CD4-positive, CD25-positive, alpha-beta regulatory T cell (primary cell): ENCODE measurements at places on chromosomes 6 and 20.

GRCh38 chr20:63546256-63546955, 1.1 kb downstream of the SRMS start:
- no peaks in the 10 kb centered on the region for H3K4me1 ChIP-seq
- H3K36me3 ChIP-seq, result no peaks in the 10 kb centered on the region
- DNase-seq, result no peak
- H3K27ac ChIP-seq, result no peak overlapping the region
- no peak overlapping the region for H3K4me3 ChIP-seq

DNA sequence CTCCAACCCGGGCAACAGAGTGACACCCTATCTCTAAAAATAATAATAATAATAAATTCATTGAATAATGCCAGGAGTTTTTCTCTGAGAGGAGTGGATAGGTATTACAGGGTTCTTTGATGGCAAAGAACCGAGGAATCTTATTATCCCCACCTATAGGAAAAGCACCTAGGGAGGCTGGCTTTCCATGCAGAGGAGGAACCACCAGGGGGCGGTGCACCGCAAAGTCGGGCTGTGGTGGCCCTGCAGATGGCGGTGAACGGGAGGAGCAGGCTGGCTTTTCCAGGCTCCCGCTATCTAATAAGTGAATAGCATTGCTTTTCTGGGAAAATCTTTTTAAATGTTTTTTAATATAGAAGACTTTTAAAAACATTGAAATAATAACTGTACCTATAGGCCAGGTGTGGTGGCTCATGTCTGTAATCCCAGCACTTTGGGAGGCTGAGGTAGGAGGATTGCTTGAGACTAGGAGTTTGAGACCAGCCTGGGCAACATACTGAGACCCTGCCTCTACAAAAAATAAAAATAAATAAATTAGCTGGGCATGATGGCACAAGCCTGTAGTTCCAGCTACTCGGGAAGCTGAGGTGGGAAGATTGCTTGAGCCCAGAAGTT, 864.2 kb downstream of the KIF16B start:
- H3K36me3 ChIP-seq, result no peaks in the 10 kb centered on the region
- H3K27me3 ChIP-seq, result no peaks in the 10 kb centered on the region
- peak; percentile 4 for DNase-seq
- H3K4me3 ChIP-seq, result no peak overlapping the region
- no peaks in the 10 kb centered on the region for H3K4me1 ChIP-seq

DNA sequence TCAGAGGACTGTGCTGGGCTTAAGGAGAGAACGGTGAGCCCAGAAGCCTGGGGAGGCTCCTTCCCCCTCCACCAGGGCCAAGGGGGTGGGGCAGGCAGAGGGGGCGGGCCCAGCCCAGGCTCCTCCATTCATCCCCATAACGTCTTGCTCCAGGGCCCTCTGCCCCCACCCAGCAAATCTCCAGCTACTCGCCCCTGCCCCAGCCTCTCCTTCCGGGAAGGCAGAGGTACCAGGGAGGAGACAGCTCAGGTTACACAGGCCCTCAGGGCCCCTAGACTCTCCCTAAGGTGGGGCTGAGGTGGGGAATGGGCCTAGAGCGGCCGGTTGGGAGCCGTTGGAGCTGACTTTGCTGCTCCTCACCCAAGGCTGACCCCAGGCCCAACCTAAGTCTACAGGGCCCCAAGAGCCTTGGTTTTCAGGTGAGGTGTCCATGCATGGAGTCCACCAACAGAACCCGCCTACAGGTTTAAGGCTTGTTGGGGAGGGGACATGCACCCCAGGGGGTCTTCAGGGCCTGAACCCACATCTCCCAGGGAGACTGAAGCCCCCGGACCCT, 1.2 kb downstream of the LAMA5 start:
- H3K27me3 ChIP-seq, result no peaks in the 10 kb centered on the region
- H3K36me3 ChIP-seq, result no peaks in the 10 kb centered on the region
- DNase-seq, result no peak
- peaks cover 25% of the 10 kb centered on the region for H3K4me1 ChIP-seq
- no peak overlapping the region for H3K27ac ChIP-seq

- H3K27ac ChIP-seq, result peak overlapping the region; percentile 30
- DNase-seq, result no peak
- H3K36me3 ChIP-seq, result peaks cover 60% of the 10 kb centered on the region
- H3K4me1 ChIP-seq, result peaks cover 53% of the 10 kb centered on the region
Measured at GRCh38 chr20:32368925-32369324, 10.8 kb downstream of the ASXL1 start.

- H3K4me1 ChIP-seq, result no peaks in the 10 kb centered on the region
- H3K27ac ChIP-seq, result no peak overlapping the region
- peaks cover 42% of the 10 kb centered on the region for H3K36me3 ChIP-seq
- DNase-seq, result no peak
- H3K27me3 ChIP-seq, result no peaks in the 10 kb centered on the region
- H3K4me3 ChIP-seq, result no peak overlapping the region
Measured at GRCh38 chr6:144809120-144809519, 524.0 kb downstream of the UTRN start.

DNA sequence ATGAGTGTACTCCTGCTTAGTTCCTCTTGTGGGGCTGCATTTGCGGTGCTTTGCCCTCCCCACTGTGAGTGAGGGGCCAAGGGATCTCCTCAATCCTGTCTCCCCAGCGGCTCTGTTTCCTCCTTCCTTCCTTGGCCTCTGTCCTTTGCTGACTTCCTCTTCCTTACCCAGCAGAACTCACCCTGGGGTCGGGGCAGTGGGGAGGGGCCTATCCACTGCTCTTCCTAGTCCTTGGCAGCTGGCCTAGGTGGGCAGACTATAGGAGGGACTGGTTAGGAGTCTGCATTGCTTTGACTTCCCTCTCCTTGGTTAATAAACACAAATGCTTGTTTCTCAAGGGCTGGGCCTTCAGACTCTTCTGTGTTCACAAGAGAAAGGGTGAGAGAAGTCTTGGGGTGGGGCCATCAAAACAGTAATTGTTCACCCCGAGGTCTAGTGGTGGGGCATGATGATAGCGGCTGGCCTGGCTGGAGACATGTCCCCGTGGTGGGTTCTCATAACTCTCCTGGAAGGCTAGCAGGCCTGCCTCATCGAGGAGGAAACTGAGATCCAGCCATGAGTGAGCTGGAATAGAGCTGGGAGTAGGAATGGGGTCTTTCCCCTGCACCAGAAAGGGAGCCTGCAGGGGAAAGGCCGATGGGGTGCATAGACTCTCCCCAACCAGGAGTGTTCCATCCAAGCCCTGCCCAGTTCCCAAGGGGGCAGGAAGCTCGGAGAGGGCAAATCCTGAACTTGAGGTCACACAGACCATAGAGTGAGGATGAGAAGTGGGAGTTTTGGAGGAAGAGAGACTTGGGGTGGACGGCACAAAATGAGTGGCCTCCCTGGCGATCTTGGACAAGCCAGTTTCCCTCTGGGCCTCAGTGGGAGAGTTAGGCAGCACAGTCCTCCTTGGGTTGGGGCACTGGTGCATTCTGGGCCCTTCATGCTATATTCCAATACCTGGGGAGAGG, 12.7 kb downstream of the FAM110A start:
- peaks cover 87% of the 10 kb centered on the region for H3K4me1 ChIP-seq
- no peaks in the 10 kb centered on the region for H3K27me3 ChIP-seq
- peak overlapping the region; percentile 93 for H3K4me3 ChIP-seq
- H3K27ac ChIP-seq, result peak overlapping the region; percentile 82
- H3K36me3 ChIP-seq, result no peaks in the 10 kb centered on the region

DNA sequence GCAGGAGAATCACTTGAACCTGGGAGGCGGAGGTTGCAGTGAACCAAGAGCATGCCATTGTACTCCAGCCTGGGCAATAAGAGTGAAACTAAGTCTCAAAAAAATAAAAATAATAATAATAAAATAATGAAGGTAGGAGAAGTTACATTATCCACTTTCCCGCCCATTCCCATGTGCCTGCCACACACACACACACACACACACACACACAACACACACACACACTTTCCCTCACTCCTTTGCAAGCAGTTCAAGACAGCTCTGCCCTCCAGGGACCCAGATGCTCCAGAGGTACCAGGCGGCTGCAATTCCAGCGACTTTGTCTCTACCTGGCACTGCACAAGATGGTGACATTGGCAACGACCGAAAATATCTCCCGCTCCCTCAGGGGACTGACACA, 224.8 kb upstream of the JARID2 start:
- DNase-seq, result no peak
- H3K4me3 ChIP-seq, result no peak overlapping the region
- H3K4me1 ChIP-seq, result no peaks in the 10 kb centered on the region
- H3K27ac ChIP-seq, result no peak overlapping the region
- no peaks in the 10 kb centered on the region for H3K36me3 ChIP-seq

DNA sequence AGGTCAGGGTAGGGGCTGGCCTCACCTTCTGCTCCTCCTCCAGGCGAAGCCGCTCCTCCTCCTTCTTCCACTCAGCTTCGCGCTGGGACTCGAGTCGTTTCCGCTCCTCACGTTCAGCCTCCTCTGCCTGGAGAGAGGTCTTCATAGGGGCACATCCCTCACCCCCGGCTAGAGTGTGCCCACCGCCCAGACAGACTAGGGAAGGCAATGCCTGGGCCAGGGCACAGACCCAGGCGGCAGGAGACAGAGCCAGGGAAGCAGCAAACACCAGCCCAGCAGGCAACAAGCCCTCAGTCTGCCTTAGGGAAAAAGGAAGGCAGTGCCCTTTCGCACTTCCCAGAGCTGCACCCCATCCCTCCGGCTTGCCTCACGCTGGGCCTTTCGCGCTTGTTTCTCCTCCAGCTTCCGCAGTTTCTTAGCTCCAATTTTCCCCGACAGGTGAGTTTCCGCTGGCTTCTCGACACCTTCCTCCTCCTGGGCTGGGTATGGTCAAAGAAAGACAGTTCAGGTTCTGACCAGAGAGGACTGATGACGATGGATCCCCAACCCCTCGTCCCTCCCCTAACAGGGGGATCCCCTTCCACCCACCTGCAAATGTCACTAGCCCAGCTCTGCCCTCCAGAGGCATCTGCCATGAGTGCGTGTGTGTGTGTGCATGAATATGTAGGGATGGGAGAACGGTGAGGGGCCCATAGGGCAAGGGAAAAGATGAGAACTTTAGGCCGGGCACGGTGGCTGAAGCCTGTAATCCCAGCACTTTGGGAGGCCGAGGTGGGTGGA, 4.3 kb downstream of the DDRGK1 start:
- H3K27me3 ChIP-seq, result no peaks in the 10 kb centered on the region
- DNase-seq, result no peak
- peaks cover 38% of the 10 kb centered on the region for H3K36me3 ChIP-seq
- H3K4me3 ChIP-seq, result no peak overlapping the region
- no peak overlapping the region for H3K27ac ChIP-seq

GRCh38 chr6:89066940-89067646, 13.5 kb upstream of the PNRC1 start:
- H3K27me3 ChIP-seq, result peaks cover 10% of the 10 kb centered on the region
- no peaks in the 10 kb centered on the region for H3K36me3 ChIP-seq
- H3K27ac ChIP-seq, result no peak overlapping the region
- no peak overlapping the region for H3K4me3 ChIP-seq

GRCh38 chr6:82080767-82081166, 166.8 kb downstream of the IBTK start:
- peaks cover 2% of the 10 kb centered on the region for H3K27me3 ChIP-seq
- no peak overlapping the region for H3K4me3 ChIP-seq
- no peak overlapping the region for H3K27ac ChIP-seq
- H3K36me3 ChIP-seq, result no peaks in the 10 kb centered on the region
- DNase-seq, result no peak

GRCh38 chr6:85126485-85127167, 323.3 kb upstream of the NT5E start:
- H3K4me3 ChIP-seq, result no peak overlapping the region
- H3K27ac ChIP-seq, result no peak overlapping the region
- no peaks in the 10 kb centered on the region for H3K4me1 ChIP-seq
- DNase-seq, result no peak
- no peaks in the 10 kb centered on the region for H3K27me3 ChIP-seq

GRCh38 chr6:37783025-37783855, 36.3 kb upstream of the ZFAND3 start:
- peaks cover 15% of the 10 kb centered on the region for H3K4me1 ChIP-seq
- H3K36me3 ChIP-seq, result no peaks in the 10 kb centered on the region
- H3K27me3 ChIP-seq, result peaks cover 5% of the 10 kb centered on the region

DNA sequence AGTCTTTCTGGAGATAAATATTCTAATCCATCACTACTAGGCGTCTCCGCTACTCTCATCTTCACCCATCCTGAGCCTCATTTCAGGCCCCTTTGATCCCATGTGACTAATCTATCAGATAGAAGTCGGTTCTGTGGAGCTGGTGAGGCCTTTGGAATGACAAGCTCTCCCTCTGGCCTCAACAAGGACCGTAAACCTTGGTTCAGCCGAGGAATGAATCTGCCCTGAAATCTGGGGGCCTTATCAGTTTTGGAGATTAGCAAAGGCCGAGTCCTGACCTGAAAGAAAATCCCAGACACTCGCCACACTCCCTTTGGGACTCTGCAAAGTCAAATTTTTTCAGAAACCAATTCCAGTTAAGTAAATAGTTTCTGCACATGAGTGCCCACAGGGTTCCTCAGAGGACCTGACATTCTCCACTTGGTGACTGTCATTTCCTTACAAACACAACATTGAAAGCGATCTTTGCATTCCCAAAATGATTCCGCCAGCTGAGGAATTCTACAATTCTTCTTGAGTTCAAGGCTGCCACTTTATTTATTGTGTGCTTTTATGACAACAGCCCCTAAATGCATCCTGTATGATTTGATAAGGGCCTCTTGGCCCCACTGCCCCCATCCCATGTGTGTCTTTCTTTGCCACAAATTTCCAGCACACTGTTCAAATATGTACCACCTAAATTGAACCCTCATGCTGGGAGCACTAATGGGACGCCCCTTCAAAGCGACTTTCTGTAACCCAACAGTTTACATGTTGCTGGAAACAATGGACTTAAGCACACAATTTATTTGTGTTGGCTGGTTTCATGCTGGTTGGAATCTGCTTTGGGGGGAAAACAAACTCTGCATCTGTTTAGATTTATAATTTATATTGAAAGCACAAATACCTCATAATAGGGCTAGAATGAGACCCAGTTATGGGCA, 10.0 kb upstream of the RIPOR3 start:
- no peak overlapping the region for H3K4me3 ChIP-seq
- DNase-seq, result no peak
- H3K27ac ChIP-seq, result no peak overlapping the region
- no peaks in the 10 kb centered on the region for H3K4me1 ChIP-seq
- H3K36me3 ChIP-seq, result no peaks in the 10 kb centered on the region

DNA sequence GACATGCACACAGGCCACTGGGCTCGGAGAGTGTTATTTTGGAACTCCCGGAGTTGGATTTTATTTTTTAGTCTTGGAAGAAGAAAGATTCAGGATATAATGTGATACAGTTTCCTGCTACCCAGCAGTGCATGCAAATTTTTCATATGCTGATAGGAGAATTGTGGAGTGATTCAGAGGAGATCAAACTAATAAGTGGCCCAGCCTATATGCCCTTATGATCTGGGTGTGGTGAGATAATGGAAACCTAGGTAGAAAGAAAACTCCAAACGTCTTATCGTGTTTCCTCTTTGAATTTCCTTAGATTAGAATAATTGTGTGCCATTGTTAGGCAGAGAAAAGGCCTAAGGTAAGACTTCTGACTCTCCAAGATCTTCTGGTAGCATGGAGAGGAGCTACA, 401.2 kb upstream of the BTBD3 start:
- DNase-seq, result no peak
- H3K4me1 ChIP-seq, result no peaks in the 10 kb centered on the region
- no peaks in the 10 kb centered on the region for H3K27me3 ChIP-seq
- no peak overlapping the region for H3K4me3 ChIP-seq
